CMK (cell line): ENCODE measurements at places on chromosomes 11 and 22.
A peak's percentile ranks its signal among the peaks of the same experiment; 100 is the strongest.

GRCh38 chr11:128328955-128329551, 258.3 kb downstream of the ETS1 start:
- no peak for DNase-seq

DNA sequence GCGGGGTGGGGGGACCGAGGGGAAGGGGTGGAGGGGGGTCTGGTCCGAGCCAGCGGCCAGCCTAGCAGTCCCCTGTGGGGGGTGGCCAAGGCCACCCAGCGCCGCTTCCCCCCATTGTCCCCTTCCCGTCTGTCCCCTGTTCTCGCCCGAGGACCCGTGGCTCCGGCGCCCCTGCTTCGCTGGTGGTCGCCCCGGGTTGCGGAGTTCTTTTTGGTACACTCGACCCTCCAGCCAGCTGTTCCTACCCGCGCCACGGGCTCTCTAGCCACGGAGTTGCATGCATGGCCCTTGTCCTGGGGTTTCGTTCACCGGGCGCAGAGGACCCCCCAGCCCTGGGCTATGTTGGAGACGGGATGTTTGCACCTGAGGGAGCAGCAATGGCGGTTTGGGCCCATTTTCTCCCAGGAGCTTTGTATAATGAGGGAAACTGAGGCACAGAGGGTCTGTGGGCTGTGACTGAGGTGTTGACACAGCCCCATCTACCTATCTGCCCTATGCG, 489 bp downstream of the RNF214 start:
- peak; percentile 18 for DNase-seq

GRCh38 chr22:41561335-41561734, 525 bp downstream of the CSDC2 start:
- no peak for DNase-seq

- DNase-seq, result no peak
Observed at GRCh38 chr11:13290221-13290980, 12.8 kb downstream of the BMAL1 start.

DNA sequence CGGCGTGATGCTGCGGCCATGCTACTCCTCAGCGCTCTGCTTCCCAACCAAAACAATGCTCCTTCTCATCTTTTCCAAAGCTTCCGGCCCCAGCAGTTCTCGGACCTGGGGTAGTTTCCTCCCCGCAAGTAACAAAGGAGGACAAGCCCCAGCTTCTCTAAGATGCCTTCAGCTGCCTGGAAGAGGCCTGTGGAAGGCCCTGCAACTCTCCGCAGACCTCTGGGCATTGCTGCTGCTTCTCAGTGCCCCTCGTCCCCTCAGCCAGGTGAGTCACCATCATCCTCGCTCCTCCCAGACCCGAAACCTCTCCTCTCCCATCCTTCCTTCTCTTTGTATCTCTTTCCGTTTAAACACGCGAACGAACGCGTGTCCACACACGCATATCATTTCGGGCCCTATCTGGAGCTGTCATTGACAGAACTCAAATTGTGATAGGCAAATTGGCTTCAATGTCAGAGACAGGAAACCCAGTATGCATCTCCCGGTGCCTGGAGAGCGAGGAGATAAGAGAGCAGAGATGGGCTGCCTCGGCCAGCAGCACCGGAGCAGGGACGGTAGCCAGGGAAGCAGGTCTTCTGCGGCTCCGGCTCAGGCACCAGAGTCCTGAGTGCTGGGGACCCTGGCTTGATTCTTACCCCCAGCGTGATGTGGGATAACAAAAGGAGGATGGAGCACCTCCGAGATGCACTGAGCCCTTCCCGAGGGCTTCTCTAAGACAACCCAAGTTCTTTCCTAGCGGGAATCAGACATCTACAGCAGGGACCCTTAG, 22.0 kb upstream of the JAM3 start:
- no peak for DNase-seq

DNA sequence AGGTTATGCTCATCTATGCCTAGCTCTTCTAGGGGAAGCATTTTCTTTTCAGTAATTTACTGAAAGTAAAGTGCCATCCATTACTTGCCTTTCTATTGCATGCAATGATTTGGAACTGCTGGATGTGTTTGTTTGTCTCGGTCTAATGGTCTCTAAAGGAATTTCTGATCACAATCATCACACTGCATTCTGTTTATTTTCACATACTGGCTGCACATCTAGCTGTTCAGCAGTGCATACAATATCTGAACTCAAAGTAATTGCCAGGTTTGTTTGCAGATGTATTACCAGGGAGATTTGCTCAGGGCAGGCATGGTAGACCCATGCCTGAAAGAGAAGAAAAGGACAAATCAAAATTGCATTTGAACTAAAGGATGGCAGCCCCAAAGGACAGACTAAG, 36.4 kb upstream of the CWF19L2 start:
- no peak for DNase-seq

GRCh38 chr22:40469181-40469580, 98.8 kb downstream of the SGSM3 start:
- no peak for DNase-seq
